NCI-H187 (cell line): ENCODE measurements at places on chromosomes 16 and 17.

- no peak for DNase-seq
These were observed 95.9 kb upstream of the ZFHX3 start for GRCh38 chr16:73143576-73144422.

- DNase-seq, result no peak
These were observed 82.9 kb downstream of the PITPNC1 start for GRCh38 chr17:67459985-67460384.

- no peak for DNase-seq
These were observed 4.7 kb downstream of the CDIPT start for GRCh38 chr16:29858149-29858849.

GRCh38 chr17:43366891-43367736 is 31.7 kb upstream of the ARL4D start:
- DNase-seq, result no peak

- DNase-seq, result no peak
These were observed 2.4 kb downstream of the CORO6 start for GRCh38 chr17:29620271-29620670.

GRCh38 chr16:12061336-12062055 is 85.0 kb downstream of the SNX29 start:
- DNase-seq, result no peak

DNA sequence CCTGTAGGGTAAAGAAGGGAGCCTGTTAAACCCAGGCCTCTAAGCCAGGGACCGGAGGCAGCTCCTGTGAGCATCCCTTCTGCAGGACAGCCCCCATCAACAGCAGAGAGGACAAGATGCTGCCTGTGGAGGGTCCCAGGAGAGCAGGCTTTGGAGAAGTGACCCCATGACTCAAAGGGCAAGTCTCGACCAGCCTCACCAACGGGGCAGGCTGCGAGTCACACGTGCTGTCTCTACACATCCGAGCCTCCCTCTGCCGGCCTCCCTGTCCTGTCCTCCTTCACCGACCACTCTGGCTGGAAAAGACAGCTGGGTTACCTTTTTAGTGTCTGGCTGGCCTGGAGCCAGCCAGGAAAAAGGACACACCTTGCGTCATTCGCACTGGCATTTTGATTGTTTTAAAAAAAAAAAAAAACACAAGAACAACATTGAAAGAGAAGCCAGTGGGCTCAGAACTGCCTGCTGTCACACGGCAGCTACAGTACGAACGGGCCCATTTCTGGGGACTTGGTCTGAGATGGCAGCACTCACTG is 74.5 kb upstream of the RCVRN start:
- DNase-seq, result no peak

- no peak for DNase-seq
These were observed 3.1 kb downstream of the HAGHL start for GRCh38 chr16:729768-730665.

DNA sequence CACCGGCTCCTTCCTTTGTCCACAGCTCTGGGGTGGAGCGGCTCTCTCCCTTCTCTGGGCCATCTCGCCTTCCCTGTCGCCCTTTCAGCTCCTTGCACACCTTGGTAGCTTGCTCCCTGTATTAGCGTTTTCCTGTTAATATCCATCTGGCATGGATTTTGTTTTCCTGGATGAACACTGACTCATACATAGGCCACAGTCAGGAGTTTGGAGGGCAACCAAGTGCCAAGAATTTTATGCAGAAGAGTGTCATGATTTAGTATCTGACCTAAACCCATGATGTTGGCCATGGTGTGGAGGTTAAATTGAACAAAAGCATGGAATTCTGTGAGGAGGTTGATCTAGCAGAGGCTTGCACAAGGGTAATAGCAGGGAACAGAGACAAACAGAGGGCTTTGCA is 180.9 kb downstream of the AIPL1 start:
- no peak for DNase-seq
